ENCODE measurements at places on chromosomes 2 and 18. TPM values are rescaled to one million over a fixed set of nuclear protein-coding genes. Genes with fewer than 3 reads are reported as not detected.

DNA sequence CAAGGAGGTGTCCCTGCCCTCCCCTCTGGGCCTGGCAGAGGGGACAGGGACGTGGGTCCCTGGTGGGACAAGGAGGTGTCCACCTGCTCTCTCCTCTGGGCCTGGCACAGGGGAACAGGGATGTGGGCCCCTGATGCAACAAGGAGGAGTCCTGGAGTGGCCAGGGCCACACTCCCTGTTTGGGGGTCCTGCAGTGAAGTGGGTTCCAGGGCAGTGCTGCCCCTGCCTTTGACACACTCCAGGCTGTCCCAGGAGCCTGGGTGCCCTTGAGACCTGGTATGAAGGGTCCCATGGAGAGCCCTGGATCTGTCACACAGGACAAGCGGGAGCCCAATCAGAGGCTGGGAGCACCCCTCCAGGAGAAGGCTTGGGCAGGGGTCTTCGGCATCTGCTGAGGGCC lies 75.8 kb upstream of the GPC1 start:
- no peak for DNase-seq

The AOX1 gene
- 0.67 TPM for polyA plus RNA-seq

DNA sequence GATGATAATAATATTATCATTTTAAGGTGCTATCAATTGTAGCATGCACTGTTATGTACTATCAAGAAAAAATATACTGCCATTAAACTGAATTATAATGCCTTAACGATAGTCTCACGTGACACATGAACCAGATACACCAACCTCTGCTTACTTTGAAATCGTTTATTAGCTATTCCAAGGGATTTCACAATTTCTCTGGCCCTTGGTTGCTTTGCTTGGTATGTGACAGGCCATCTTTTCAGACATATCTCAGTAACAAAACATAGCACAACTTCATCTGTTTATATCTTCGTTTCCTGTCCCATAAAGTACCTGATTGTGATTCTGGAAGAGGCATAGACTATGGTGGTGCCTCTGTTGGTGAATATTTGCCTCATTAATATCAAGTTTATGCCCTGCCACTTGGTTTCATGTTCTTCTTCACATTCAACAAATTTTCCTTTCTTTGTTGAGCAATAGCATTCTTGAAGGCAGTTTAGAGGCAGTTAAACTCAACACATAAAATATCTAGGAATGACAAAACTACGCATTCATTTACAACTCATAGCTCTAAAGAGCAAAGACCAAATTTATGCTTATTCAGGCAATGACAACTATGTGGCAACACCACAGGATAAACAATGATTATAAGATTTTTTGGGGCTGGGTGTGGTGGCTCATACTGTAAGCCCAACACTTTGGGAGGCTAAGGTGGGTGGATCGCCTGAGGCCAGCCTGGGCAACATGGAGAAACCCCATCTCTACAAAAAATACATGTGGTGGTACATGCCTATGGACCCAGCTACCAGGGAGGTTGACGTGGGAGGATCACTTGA lies 84.3 kb downstream of the MCFD2 start:
- no peak for DNase-seq

DNA sequence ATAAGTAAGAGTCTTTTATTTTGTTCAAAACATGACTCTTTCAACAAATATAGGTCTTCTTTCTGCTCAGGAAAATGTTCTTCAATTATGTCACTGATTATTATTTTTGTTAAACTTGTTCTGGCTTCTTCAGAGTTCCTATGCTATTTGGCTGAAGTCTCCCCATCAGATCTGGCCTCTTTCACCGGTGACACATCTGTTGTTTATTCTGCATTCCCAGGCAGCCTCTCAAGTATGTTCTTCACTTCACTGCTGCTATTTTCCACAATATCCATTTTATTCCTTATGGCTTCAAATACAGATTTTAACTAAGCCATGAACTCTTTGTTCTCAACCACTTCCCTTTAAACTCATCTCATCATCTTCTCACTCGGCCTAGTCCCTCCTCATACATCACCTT lies 45.7 kb downstream of the HDAC4 start:
- peak; percentile 60 for DNase-seq

The PIEZO2 gene
- polyA plus RNA-seq, result 31.0 TPM

- no peak for DNase-seq
Measured at GRCh38 chr2:27091746-27092695, 5.4 kb downstream of the KHK start.

GRCh38 chr2:81087646-81088045 lies 783.1 kb upstream of the LRRTM1 start:
- no peak for DNase-seq

- no peak for DNase-seq
Measured at GRCh38 chr2:214902286-214902685, 92.8 kb upstream of the BARD1 start.

- no peak for DNase-seq
Measured at GRCh38 chr2:216657086-216657855, 24.1 kb downstream of the IGFBP2 start.

- DNase-seq, result no peak
Measured at GRCh38 chr18:64717026-64717425, 568.1 kb upstream of the LINC00305 start.

DNA sequence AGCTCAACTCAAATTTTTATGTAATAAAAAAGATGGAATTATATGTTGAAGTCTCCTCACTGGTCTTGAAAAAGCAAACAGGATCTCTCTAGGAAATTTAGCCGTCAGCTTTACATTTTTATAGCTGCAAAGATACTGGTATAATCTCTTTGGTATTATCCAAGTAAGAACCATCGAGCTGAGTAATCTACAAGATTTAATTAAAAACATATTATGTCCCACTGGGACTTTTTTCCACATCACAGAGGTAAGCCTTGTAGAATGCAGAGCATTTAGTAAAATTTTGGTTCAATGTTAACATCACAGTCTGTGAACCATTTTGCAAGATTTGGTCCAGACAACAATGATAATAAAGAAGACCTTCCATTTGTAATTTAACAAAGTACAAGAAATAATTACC lies 162.6 kb upstream of the SLC39A10 start:
- no peak for DNase-seq

DNA sequence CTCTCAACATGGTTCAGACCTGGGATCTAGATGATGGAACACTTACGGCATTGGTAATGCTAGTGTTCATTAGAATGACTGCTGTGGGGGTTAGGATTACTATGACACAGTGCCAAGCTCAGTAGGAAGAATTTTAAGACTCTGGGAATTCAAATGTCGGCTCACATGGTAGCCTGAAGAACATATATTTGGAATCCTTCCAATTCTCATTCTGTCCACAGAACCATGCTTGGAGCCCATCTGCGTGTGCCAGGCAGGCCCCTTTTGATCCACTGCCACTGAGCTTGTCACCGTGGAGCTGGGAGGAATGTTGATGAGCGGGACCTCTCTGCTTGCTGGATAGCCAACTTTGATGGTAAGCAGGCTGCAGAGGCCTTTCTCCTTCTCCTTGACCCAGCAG lies 322.0 kb upstream of the SOX11 start:
- DNase-seq, result no peak

The RAB6D gene
- 1.2 TPM for polyA plus RNA-seq

GRCh38 chr2:145598434-145598833 lies 1078.5 kb upstream of the ZEB2 start:
- no peak for DNase-seq

GRCh38 chr2:135676031-135676430 lies 65.6 kb upstream of the UBXN4 start:
- no peak for DNase-seq

The SLC30A3 gene
- 0.85 TPM for polyA plus RNA-seq

DNA sequence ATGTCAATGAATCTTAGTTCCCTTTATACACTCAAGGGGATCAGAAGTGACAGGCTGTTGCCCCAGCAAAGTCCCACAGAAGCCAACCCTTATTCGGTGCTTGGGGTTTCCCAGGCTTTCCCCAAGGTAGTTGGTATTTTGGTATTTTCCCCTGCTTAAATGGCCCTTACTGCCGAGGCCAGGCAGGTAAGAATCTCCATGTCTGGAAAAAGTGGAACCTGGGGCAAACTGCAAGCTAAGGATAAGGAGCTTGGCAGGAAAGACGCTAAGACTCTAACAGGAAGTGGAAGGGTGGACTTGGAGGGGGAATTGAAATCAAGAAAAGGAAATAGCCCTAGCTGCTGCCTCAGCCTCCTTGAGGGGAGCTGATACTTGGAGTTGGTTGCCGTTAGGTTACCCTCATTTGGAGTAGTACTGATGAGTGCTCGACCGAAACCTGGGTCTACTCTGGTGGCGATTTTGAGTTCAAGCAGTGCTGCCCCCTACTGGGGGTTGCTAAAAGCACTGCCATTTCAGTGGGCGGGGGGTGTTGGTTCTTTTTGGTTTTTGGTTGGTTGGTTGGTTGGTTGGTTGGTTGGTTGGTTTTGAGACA lies 3.3 kb upstream of the GPBAR1 start:
- no peak for DNase-seq

- DNase-seq, result no peak
Measured at GRCh38 chr2:130346741-130347066, 4.0 kb downstream of the IMP4 start.

- no peak for DNase-seq
Measured at GRCh38 chr2:53006980-53007379, 760.6 kb upstream of the CHAC2 start.

The TANC1 gene
- polyA plus RNA-seq, result 22.2 TPM

DNA sequence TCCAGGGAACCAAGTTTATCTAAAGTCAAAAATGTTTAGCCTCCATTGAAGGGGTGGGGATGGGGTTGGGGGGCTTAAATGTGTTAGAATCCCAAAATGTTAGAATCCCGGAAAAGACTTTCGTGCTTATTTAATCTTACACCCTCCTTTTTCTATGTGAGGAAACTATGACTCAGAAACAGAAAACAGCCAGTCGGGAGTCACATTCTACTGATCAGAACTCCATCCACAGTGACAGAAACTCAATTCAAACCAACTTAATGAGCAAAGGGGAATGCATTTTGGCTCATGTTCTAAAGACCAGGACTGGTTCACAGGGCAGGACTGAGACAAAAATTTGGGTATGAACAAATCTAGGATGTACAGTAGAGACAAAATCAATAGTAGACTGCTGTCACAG lies 31.9 kb upstream of the AFTPH start:
- no peak for DNase-seq

- DNase-seq, result peak; percentile 44
Measured at GRCh38 chr18:45690975-45691815, 32.8 kb upstream of the SLC14A1 start.

- no peak for DNase-seq
Measured at GRCh38 chr2:96306370-96306769, 1.0 kb upstream of the SNRNP200 start.

The AMER3 gene
- not detected for polyA plus RNA-seq

GRCh38 chr2:231791107-231791506 lies 4.9 kb downstream of the COPS7B start:
- DNase-seq, result no peak

DNA sequence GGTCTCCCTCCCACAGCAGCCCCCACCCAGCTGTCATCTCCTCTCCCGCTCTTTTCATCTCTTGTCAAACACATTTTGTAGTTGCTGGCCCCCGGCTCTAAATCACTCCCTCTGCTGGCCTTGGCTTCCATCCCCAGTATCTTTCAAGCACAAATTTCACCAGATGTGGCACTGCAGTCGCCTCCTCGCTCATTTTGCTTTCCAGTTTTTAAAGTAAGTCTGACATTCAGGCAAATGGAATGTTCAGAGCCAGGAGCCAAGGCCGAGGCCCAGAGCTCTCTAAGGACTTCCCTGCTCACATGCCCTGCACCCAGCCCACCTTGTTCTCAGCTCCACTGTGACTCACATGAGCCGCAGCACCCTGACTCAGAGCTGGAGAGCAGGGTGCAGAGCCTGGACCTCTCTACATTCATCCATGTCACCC lies 158.4 kb downstream of the GALNT14 start:
- DNase-seq, result no peak

DNA sequence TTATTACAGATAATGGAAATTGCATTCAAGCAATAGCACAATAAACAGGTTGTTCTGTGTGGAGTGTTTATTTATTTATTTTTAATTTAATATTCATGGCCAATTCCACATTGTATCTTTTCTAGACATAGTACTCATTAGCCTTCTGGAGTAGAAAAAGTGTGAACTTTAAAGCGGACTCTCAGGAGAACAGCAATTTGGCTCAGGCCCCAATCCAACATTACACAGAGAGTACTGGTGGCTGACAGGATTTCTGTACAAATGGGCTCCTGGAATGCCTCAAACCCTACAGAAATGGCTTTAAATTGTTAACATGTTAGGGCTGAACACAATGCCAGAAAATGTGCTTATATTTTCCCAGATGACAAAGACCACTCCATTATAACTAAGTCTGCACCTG lies 533.9 kb upstream of the NXPH2 start:
- no peak for DNase-seq

GRCh38 chr18:53745224-53745967 lies 479.1 kb downstream of the MBD2 start:
- DNase-seq, result no peak

- DNase-seq, result no peak
Measured at GRCh38 chr2:120398996-120399888, 53.3 kb downstream of the INHBB start.

DNA sequence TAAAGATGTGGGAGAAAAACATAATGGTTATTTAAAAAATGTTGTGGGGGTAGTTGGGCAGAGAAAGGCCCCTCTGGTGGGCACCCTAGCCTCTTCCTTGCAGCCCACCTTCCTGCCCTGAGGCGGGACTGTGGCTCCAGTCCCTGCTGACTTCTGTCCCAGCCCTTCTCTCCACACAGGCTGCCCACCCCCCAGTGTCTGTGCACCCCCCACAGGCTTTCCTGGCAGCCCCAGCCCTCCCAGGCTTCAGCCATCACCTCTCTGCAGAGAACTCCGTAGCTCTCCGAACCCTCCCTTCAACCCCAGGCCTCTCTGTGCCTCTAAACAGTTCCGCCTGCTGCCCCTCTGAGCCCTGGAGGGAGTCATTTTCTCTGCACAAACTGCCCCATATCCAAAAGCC lies 75.4 kb downstream of the DYSF start:
- DNase-seq, result no peak

DNA sequence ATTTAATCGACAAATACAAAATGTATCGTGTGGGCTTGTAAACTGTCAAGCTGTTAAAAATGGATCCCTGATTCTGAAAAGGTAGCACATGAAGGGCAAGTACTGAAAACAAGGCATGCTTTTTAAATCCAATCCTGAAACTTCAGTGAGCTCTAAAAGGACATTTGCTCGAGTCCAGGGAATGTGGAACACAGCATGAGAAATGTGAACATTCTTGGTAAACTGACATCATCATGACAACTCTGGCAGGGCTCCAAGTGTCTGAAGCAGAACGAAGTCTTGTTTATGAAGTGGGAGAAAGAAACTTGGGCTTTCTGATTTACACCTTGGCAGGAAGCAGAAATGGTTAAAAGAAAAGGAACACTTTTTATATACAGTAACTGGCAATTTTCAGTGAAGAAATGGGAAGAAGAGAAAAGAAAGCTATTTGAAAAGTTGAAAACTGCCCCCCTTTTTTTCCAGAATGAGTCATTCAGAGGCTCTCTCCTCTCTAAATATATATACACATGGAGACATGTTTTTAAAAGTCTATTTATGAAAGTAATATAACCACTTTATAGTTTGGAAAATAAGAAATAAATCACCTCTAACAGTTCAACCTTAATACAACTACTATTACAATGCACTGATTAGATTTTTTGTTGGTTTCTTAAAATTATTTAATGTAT lies 120.8 kb downstream of the GAREM1 start:
- DNase-seq, result peak; percentile 93

Measured in forelimb muscle (tissue), 1 donor.